Activated T-cell treated with anti-CD3 and anti-CD28 coated beads for 24 hours (primary cell): ENCODE measurements at places on chromosomes 13 and 19.

- DNase-seq: peak; percentile 4
Measured at GRCh38 chr19:5292453-5292821, 48.2 kb downstream of the PTPRS start.

DNA sequence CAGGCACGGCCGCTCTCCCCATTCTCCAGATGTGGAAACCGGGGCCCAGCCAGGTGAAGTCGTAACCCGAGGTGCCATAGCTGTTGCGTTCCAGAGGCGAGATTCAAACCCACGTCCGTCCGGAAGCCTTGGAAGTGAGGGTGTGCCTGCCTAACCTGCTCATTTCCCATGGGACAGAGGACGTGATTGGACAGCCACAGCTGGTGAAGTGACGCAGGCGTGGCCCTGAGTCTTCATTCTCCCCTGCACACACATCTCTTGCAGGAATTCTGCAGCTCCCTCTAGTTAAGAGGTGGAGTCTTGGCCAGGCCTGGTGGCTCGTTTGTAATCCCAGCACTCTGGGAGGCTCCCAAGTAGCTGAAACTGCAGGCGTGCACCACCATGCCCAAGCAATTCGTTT lies 16.8 kb downstream of the MEIS3 start:
- no peak for DNase-seq

DNA sequence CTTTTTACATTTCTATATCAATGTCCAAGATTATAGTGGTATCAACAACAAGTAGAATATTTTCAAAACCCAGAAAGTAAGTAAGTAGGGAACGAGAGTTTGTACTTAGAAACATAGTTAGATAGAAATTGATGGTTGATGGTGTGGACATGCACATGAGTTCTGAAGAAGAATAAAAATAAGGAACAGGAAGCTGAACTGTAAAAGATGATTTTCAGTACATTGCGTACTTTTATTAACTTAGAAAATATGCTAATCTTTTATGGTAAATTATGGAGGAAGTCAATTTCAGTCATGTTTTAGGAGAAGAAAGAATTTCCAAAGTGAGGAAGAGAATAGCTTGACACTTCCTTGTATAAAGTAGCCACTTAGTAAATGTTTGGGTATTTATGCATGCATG lies 12.3 kb upstream of the GPR18 start:
- no peak for DNase-seq

GRCh38 chr13:97262058-97262457 lies 39.9 kb downstream of the MBNL2 start:
- DNase-seq: no peak

GRCh38 chr13:73924607-73925006 lies 209.6 kb downstream of the KLF12 start:
- DNase-seq: no peak

- DNase-seq: no peak
Measured at GRCh38 chr19:2722541-2723344, 1.6 kb upstream of the DIRAS1 start.

- DNase-seq: no peak
Measured at GRCh38 chr19:5036698-5037563, 68.0 kb downstream of the KDM4B start.

DNA sequence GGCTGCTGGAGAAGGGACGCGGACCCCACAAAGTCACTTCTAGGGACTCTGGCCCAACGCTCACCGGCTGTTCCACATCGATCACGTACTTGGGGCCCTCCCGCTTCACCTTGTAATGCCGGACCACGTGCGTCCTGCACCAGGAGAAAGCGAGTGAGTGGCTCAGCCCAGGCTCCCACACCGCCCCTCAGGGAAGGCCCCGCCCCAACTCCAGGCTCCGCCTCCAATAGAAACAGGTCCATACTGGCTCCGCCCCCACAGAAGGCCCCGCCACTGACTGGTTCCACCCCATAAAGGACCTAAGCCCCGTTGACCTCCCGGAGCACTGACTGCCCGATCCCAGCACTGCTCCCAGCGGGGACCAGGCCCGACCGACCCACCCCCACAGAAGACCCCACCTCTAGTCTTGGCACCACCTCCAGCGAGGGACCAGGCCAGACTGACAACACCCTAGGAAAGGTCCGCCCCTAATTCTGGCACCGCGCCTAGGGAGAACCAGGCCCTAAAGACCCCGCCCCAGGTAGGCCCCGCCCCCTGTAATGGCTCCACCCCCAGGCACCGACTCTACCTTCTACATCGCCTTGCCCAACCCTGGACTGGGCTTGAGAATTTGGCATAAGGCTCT lies 11.3 kb downstream of the STAP2 start:
- peak; percentile 72 for DNase-seq

DNA sequence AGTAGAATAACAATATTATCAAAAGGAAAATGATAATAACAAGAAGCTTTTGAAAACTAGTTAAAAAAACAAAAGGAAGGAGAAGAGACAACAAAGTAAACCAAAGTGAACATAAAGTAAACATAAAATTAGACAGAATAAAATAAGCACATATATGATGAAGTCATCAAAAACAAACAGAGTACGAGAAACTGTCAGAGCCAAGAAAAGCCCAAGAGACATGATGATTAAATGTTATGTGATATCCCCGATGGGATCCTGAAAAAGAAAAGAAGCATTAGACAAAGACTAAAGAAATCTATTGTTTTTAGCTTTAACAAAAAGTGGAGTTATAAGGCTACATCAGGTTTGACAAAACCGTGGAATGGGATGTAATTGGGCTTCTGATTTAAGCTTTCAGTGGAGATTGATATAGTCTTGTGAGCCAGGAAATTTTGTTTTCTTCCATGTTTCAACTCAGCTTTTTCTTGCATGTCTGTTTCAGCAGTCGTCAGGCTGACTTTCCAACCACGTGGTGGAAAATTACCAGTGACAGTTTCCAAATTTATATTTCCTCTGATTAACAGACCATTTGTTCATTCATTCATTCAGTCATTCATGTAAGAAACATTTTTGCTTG lies 64.9 kb downstream of the KL start:
- DNase-seq: no peak

DNA sequence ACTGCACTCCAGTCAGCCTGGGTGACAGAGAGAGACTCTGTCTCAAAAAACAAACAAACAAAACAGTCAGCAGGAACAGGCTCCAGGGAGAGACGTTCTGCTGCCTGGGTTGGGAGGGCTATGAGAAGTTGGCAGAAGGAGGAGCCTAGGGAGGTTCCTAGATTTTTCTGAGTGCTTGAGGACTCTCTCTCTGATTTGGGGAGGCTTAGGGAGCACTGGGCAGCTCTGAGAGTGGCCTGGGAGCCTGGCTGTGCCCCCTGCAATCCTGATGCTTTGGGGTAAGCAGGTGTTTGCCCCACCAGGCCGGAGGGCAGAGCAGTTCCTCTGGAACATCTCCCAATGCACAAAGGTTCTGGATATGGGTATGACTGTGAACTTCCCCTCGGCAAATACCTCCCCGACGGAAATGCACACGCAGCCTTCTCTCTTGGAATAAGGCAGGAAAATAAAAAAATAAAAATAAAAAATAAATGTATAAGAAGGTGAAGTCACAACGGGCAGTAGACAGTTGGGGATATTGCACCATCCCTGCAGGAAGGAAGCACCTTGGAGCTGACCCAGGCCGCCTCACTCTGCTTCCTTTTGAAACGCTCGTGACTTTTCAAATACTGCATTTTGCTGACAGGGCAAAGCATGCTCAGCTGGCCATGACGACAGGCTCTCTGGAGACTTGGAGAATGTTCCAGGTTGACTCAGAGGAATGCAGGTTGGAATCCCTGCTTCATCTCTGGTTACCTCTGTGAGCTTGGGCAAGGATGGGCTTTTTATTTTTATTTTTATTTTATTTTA lies 26.5 kb upstream of the HOMER3 start:
- DNase-seq: no peak

DNA sequence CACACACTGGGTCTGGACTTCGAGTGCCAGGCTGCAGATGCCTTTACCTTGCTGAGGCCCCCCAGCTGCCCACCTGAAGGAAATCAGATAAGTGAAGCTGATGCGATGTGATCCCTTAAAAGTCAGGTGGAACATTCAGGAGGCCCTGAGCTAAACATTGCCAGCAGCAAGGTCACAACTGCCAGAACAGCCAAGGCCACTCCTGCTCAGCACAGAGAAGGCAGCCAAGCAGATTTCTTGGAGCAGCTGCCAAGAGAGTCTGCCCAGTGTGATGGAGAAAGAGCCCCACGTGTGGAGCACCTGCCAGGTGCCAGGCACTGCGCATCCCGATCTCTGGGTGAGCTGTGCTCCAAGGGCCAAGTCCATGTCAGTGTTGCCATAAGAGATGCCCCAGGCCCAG lies 20.6 kb upstream of the UQCRFS1 start:
- no peak for DNase-seq

GRCh38 chr19:38318660-38319059 lies 985 bp upstream of the KCNK6 start:
- no peak for DNase-seq

- DNase-seq: no peak
Measured at GRCh38 chr13:51397262-51397941, 55.4 kb downstream of the INTS6 start.

- peak; percentile 23 for DNase-seq
Measured at GRCh38 chr13:28492569-28493367, 2.2 kb downstream of the FLT1 start.

GRCh38 chr19:57648331-57649003 lies 15.5 kb downstream of the ZNF211 start:
- DNase-seq: no peak

GRCh38 chr13:106038752-106039151 lies 496.7 kb downstream of the EFNB2 start:
- no peak for DNase-seq

GRCh38 chr13:113187883-113188665 lies 20.4 kb downstream of the PCID2 start:
- no peak for DNase-seq

GRCh38 chr13:93984876-93985275 lies 494.6 kb downstream of the DCT start:
- no peak for DNase-seq

DNA sequence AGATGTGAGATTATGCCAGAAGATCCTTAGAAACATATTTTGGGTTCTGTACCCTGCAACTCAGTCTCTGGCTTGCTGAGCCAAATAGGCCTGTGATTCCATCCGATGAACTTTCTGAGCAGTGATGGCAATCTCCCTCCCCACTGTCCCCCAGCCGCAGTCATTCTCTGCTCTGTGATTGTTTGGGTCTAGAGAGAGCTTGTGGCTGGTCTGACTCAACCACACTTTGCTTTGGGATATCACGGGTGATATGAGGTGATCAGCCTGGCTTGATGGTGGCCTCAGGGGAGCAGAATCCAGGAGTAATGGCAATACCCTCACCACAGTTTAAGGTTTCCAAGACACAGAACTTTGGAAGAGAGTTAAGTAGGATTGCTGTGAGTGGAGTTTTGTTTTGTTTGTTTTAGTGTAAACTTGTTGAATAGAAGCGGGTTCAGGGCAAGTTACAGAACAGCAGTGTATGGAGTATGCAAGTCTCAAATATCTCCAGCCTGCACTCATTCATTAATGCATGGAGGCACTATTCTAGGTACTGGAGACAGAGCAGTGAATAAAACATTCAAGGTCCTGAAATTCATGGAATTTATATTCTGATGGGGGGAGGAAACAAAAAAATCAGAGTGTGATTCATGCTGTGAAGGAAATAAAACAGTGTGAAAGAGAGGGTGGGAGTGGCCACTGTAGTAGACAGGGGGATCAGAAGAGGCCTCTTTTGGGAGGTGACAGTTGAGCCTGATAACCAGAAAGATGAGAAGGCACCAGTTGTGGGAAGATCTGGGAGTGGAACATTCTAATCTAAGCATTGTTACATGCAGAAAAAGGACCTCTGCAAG lies 5.3 kb downstream of the SAMD4B start:
- DNase-seq: no peak

GRCh38 chr19:49468746-49469447 lies 5.1 kb upstream of the FLT3LG start:
- DNase-seq: peak; percentile 66

DNA sequence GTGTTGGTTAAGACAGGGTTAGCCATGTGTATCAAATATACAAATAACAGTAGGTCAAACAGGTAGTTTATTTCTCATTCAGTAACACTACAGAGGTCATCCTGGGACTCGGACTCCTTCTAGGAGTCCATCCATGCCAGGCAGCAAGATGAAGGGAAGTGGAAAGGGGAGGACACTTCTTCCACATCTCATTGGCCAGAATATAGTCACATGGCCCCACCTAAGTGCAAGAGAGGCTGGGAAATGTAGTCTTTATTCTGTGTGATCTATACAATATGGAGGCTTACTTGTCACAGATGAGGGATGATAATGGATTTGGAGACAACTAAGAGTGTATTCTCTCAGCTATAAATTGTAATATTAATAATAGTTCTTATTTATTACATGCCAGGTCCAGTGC lies 31.1 kb downstream of the RDH8 start:
- no peak for DNase-seq

DNA sequence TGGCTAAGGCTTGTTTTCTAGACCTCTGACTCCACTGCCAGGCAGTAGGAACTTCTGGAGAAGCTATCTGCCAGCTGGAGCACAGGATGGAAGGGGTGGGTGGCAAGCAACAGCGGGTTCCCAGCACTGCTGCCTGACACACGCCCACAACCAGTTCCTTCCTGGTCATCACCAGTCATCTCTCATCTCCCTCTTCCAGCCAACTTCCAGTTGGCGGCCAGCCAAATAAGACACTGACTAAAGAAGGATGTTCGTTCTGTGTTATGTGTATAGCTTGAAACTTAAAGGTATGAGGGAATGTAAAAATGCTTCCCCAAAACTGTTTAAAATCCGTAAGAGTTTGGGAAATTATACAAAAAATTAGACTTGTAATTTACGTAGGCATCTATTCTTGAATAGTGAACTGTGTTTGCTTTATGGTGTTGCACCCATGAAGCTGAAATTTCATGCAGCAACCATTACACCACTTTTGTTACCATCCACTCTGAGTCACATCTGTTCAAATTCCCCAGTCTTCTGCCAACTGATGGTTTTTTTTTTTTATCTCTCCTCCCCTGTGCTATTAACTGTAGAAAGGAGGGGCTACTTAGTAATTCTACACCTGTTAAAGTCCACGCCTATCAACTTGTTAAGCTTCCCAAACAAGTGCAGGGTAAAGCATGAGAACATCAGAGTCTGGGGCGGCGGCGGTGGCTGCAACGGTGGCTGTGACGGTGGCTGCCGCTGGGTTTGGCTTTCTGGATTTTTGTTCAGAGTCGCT lies 86.2 kb upstream of the FRY start:
- no peak for DNase-seq

GRCh38 chr19:4362831-4363545 lies 19.6 kb downstream of the MPND start:
- DNase-seq: no peak

- DNase-seq: no peak
Measured at GRCh38 chr19:57321751-57322150, 1.5 kb downstream of the ZNF543 start.

GRCh38 chr13:89740994-89741685 lies 1606.3 kb upstream of the MIR17HG start:
- no peak for DNase-seq

GRCh38 chr13:40776681-40777165 lies 5.7 kb upstream of the MRPS31 start:
- DNase-seq: peak; percentile 65

DNA sequence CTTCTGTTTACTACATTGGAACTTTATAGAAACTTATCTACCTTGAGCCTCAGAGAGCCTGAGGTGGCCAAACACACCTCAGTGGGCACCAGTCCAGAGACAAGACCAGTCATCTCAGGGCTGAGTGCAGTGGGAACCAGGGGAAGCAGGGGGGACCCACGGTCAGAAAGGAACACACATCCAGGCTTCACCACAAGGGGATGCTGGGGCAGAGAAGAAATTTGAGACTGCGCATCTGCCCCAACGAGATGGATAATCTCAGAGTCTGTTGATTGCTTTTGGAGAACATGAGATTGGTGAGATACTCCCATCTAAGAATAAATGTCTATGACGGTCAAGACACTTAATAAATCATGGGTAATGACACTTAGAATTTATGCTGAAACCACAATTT lies 98.7 kb downstream of the DOCK9 start:
- no peak for DNase-seq

GRCh38 chr13:42984026-42984425 lies 8.0 kb downstream of the EPSTI1 start:
- no peak for DNase-seq
